ENCODE measurements at places on chromosomes 4 and X. TPM values are rescaled to one million over a fixed set of nuclear protein-coding genes. Genes with fewer than 3 reads are reported as not detected.

DNA sequence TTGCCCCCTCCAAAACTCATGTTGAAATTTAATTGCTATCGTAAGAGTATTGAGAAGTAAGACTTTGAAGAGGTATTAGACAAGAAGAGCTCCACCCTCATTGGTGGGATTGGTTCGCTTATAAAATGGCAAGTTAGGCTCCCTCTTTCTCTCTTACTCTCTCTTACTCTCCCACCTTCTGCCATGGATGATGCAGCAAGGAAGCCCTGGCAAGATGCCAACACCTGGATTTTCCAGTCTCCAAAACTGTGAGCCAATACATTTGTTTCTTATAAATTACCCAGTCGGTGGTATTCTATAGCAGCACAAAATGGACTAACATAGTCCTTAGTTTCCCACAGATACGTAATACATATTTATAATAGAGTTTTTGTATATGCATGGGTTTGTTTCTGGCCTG lies 119.4 kb downstream of the DDIT4L start:
- no peak for DNase-seq

DNA sequence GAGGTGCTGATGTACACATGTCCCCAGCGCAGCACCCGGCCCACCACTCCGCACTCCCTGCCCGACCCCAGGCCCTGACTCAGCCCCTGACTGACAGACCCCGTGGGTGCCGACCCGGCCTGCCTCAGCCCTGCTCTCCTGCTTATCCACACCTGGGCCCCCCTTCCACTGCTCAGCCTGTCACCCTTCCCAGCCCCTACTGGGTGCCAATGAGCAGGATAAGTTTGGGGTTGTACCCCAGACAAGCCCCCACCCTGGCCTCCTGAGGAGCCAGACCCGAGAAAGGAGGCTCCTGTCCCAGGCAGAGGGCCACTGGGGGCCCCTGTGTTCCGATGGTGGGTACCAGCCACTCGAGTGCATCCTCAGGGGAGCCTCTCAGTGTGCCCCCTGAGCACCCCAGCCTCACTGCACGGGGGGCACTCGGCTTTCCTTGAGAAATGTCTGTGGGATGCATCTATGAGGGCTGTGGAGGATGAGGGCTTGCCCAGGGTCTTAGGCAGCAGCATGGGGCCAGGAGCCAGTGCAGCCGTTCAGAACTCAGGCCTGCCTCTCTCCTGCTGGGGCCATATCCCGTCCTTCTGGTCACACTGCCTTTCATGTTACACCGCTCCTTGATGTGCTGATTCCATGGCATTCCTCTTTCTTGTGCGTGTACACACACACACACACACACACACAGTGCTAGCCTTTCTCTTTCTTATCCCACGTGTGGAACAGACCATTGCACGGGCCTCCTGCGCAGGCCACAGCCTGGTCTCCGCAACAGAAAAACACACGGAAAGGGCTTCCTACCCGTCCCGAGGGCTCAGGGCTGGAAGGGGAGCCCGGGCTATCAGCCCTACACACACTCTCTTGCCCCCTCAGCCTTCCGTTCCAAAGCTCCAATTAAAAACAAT lies 220.1 kb upstream of the PSAPL1 start:
- DNase-seq, result no peak

GRCh38 chr4:120733968-120734367 lies 188.6 kb downstream of the PRDM5 start:
- DNase-seq, result no peak

DNA sequence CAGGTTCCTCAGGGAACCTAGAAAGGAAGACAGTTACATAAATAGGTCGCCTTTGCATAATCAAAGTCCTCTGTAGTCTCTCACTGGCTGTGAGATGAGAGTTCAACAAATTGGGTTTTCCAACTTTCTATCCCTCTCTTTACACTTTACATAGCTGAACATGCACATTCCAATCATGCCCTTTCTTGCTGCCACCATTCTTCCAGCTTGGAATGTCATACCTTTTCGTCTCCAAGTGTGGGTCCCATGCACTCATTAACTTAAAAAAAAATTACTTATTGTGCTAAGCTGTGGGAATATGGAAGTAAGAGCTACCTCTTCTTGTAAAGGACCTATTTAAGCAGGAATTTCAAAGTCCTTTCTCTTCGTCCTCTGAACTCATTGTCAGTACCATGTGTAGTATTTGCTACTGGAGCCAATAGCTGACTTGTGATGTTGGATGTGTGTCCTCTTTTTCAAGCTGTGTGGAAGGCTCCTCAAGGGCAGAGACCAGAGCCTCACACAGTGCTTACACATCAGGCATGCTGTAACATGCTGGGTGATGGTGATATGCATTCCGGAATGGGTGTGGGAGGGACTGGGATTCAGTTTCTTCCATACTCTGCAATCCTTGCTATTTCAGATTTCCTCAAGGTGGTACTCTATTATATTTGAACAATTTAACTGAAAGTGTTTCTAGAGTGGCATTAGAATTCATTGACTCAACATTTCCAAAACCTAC lies 7.1 kb downstream of the ENOPH1 start:
- DNase-seq, result no peak

DNA sequence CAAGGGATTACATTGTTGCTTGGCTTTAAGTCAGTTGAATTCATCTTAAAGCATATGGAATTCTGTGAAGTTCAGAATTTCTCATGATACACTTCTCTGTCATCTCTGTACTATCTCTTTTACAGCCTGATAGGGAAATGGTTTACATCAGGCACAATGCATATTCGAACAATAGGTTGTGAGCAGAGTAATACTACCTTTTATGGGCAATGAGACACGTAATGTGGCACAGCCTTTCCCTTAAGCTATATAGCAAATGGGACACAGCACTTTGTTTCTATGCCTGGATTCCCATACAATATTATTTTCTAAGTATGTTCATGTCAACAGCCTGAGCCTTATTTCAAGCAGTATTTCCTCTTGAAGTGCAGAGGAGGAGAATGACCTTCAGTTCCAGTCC lies 58.4 kb downstream of the SYNPO2 start:
- no peak for DNase-seq

SATL1 gene
- polyA plus RNA-seq, result 0.33 TPM

KIF4A gene
- 9.9 TPM for polyA plus RNA-seq

S100P gene
- 1.1 TPM for polyA plus RNA-seq

Measured in muscle of leg (tissue), 16 donors.